Activated gamma-delta T cell treated with anti-CD3 and anti-CD28 coated beads, Interleukin-2, amount 50 U/mL, for 16 hours (primary cell): ENCODE measurements at places on chromosomes 7 and 10.

- DNase-seq = no peak
Observed at GRCh38 chr7:97006816-97007582, 1.6 kb downstream of the DLX6 start.

- DNase-seq = no peak
Observed at GRCh38 chr10:120415709-120416330, 41.2 kb upstream of the PLPP4 start.

- DNase-seq = no peak
Observed at GRCh38 chr7:41967156-41967555, 264.3 kb upstream of the INHBA start.

DNA sequence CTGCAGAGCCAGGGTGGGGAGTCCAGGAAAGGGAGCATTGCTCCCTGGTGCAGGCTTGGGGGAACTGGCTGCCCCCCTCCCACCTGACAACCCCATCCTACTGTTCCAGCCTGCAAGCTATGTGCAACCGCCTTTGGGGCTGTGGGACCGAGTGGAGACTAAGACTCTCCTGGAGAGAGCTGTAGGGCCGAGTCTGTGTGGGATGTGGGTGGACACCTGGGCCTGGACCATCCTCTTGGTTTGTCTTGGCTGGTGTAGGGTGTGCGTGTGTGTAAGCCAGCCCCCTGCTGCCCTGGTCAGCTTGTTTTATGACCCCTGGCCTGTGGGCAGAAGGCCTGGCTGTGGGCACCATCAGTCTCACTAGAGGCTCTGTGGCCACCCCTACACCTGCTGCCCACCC is 1.6 kb upstream of the RAMP3 start:
- no peak for DNase-seq

- no peak for DNase-seq
Observed at GRCh38 chr10:91589658-91590035, 43.2 kb downstream of the PPP1R3C start.

GRCh38 chr7:91043924-91044645 is 220.1 kb upstream of the FZD1 start:
- DNase-seq = no peak

DNA sequence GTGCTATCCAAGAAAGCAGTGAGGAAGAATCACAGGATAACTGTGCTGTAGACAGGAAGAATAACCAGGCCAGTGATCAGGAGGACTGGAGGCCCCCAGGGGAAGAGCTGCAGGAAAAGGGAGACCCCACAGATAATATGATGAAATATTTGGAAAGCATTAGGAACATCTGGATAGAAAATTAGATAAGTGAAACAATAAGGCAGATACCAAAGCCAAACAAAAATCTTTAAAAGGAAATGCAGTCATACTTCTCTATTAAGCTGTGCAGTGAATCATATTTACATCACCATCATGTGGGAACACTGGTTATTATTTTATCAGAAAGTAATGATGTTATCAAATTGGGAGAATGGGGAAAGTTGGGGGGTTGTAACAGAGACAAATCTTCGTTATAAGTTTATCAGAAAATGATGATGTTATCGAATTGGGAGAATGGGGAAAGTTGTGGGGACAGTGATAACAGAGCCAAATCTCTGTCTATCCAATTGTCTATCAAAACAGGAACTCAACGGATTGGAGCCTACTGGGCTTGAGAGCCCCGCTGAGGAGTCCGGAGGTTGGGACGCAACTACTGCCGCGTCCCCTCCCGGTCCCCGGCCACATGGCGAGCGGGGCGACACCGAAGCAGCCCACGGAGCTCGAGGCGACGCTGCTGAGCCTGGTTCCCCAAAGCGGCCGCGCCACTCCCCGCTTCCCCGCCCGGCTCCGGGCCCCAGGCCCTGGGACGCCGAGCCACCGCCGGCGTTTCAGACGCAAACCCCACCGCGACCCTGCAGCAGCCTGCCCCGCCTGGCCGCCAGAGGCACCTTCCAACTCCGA is 14.0 kb upstream of the RALA start:
- no peak for DNase-seq

GRCh38 chr7:114554781-114555537 is 140.3 kb downstream of the FOXP2 start:
- no peak for DNase-seq

- DNase-seq = no peak
Observed at GRCh38 chr10:69636273-69636575, 6.2 kb downstream of the FAM241B start.

DNA sequence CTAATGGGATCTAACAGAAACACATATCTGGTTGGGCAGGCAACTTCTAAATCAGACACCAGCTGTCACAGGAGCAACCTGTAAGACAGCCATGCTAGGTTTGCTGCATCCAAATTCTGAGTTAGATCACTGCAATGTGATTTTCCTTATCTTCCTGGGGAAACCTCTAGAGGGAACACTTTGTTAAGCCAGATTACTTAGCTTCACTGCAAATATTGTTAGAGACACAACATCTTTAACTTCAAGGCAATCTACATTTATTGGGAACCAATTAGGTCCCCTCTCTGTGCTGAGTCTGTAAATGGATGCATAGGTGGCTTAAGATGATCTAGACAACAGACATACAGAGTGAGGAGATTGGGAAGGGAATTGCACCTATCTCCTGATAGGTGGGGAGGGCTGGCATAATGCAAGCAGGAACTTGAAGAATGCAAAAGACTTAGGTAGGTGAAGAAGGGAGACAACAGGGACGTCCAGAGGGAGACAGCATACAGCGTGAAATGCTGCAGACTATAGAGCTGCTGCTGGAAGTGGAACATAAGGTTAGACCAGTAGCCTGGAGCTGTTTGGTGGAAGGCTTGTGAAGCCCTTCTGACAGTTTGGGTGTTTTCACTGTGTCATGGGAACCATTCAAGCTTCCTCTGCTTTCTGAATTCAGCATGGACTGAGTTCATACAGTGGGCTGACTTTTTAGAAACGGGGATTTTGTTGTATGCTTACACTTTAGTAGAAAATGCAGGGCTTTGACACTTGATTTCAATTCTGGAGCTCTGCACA is 109.8 kb upstream of the ELMO1 start:
- no peak for DNase-seq

DNA sequence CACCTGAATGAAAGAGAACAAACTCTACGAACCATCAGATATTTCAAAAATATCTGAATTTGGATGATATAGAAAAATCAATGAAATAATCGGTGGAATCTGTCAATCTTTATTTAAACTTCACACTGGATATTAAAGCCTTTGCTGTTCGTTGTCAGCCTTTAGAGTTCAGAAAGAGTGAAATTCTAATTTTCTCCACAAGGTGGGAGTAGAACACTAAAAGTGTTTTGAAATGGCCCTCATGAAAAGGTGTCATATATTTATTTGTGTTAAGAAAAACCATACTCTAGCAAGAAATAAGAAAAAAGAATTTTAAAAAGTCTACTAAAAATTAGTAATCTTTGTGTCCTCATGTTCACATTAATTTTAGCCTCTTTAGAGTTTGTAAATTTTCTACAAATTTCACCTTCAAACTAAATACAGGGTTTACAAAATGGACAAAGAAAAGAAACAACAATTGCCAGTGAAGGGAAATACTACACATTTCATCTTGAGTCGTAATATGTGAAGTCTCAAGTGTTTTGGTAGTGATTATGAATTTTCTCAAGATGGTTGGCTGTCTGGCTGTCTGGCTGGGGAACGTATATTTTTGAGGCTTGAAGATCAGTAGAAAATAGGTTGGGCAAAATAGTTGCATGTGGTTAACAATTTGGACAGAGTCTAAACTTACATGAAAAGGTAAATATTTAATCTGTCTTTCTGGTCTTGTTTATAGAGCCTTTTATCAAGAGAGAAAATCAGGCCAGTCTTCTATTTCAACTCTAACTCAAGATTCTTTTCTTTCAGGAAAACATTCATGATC is 43.7 kb downstream of the DNAJB9 start:
- DNase-seq = no peak

DNA sequence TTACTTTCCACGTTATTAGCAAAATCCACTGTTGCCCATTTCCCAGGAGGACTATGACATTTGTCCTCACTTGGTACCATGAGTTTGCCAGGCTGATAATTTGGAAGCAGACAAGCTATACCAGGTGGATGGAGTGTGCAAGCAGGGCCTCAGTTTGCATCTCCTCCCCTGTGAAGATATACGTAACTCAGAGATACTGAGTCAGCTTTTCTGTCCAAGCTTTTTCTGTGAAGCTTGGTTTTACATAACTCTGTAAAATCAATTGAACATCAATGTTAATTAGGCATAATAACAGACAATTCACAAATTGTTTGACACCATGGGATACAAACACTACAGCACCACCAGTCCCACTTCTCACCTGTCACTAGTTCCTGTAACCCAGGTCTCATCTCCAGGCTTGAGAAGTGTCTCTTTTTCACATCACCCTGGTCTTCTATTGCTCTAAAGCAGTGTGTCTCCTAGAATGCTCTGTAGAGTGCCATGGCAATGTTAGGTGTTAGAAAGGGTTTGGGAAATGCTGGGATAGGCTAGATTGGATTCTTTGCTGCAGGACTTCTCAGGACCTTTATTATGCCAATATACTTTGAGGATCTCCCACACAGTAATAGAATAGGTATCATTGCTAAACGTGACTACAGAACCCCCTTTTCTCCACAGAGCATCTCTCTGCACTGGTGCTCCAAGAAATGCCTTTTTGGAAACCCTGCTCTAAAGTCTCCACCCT is 13.7 kb downstream of the FFAR4 start:
- no peak for DNase-seq

DNA sequence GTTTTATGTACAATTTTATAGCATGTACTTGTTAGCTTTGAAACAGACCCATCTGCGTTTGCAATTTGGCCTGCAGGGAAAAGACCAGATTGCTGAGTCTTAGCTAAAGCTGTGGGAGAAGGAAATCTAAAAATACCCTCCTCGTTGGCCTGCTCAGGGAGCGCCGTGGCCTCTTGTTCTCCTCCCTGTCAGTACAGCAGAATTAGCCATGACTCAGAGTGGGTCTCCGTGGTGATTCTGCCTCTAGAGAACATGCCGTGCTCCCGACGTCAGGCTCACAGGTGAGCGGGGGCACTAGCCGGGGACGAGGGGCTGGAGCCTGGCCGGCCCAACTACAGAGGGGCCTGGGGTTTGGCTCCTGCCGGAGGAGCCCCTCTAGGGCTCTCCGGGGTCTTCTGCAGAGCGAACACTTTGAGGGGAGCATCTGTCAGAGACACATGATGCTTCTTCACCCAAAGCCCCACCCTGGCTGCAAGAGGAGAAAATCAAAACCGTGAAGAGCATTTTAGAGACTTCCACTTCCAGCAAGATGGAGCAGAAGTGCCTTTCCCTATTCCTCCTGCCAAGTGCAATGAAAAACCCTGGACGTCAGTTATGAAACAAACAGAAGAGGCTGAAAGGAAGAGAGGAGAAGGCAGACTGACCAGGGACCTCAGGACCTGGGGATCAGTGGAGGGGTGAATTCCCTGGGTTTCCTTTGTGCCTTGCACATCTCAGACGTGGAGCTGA is 98.9 kb downstream of the LHPP start:
- no peak for DNase-seq

DNA sequence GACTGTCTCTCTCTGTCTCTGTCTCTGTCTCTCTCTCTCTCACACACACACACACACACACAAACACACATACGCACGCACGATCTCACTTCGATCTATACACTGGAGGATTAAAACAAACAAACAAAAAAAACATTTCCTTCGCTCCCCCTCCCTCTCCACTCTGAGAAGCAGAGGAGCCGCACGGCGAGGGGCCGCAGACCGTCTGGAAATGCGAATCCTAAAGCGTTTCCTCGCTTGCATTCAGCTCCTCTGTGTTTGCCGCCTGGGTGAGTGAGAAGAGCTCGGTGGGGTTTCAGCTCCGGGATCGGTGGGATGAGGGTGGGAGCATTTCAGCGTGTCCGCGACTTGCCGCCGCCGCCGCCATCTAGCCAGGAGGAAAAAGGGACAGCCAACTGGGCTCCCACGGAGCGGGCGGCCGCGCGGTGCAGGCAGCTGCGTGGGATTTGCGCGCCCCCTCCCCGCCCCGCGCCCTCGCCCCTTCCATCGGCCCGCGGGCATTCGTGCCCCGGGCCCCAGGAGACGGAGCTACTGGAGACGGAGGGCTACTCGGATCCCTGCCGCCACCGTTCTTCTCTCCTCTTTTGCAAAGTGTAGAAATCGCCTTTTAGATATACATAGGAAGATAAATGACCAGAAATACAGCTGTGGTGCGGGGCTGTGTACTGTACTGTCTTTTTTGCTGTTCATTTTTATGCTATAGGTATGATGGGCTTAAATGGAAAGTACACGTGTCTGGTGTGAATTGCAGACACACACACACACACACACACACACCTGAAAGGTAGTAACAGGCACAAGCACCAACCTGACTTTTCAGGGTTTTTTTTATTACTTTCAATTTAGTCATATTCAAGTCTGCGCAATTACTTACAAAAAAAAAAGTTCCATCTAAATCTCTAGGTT is 581 bp downstream of the PTPRZ1 start:
- DNase-seq = no peak

- no peak for DNase-seq
Observed at GRCh38 chr10:104259999-104260774, 5.5 kb downstream of the GSTO1 start.

DNA sequence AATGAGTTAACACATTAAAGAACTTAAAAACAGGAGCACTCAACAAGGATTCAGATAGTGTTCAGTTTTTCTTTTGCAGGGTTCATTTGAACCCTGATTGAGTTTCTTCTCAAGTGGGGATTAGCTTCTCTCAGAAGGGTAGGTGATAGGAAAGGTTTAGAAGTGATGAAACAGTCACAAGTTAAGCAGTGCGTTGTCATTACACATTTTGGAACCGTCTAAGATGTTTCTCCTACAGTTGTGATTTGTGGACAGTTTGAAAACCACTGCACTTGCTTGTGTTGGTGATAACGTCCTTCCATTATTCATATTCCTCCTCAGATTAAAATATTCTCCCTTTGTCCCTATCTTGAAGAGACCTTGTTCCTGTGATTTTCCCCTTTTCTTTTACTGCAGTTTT is 2.7 kb downstream of the STMP1 start:
- DNase-seq = no peak

DNA sequence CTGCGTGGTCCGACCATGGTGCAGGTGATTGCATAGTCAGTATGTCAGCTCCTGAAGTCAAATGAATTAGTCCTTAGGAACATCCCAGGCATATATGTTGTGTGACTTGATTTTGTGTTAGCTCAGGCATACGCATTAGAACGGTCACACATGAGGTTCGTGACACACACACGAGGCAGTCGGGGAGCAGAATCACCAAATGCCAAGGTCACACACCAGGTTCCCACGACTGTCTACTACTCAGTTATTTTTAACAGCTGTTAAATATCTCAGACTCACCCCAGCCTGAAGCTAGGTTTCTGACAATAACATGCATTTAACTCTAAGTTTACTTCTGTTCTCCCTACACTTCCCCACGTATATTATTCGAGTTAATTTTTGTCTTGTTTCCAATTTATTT is 54.8 kb downstream of the DYNC2I1 start:
- DNase-seq = no peak

DNA sequence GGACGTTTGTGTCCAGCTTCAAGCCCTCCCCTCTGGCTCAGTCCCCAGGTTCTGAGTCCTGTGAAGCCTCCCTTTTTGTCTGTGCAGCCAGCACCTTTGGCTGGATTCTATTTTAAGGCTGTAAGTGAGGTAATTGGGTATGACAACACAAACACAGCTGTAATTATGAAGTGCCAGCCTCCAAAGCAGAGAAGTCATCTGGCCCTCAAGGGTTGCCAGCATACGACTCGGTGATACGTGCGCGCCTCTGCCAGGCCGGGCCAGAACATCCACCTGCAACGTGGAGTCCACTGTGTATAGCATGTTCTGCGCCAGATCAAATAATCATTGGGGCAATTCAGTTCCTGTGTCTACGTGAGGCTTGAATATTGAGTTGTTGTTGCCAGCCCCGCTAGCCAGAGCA is 6.7 kb upstream of the FAM180A start:
- no peak for DNase-seq

- DNase-seq = no peak
Observed at GRCh38 chr7:36360244-36360643, 29.4 kb upstream of the ANLN start.

- no peak for DNase-seq
Observed at GRCh38 chr10:1737222-1738061, at the start of gene ADARB2. Gene ADARB2, minus strand, starts transcription at chr10:1737525.
